ENCODE measurements at places on chromosomes 11 and 22.

DNA sequence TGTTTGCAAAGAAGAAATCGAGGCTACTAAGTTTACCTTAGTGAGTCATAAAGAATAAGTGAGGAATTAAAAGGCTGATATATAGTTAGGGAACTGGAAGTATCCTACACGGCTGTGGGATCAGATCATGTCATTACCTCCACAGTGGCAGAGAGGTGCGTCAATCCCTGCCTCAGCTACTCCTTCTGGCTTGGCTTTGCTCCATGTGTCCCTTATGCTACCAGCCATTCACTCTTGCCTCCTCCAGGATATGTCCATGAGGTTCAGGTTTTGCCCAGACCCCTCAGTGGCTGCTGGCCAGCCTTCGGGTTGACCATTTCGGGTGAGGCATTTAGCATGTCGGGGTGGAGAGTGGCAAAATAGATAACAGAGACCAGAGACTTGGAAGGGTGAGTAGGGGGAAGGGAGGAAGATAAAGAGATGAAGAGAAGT lies 153.4 kb downstream of the LDLRAD3 start:
- DNase-seq, result no peak

GRCh38 chr11:7673724-7674434 lies 579 bp upstream of the CYB5R2 start:
- DNase-seq, result no peak

- no peak for DNase-seq
Observed at GRCh38 chr22:30875481-30876215, 92.9 kb downstream of the MORC2 start.

- DNase-seq, result no peak
Observed at GRCh38 chr11:117441146-117441975, 113.7 kb downstream of the CEP164 start.

- DNase-seq, result peak; percentile 85
Observed at GRCh38 chr11:134360050-134360835, 28.5 kb downstream of the GLB1L2 start.

GRCh38 chr11:9953994-9954626 lies 290.2 kb downstream of the SWAP70 start:
- no peak for DNase-seq
